Activated naive CD8-positive, alpha-beta T cell treated with anti-CD3 and anti-CD28 coated beads for 36 hours (primary cell): ENCODE measurements at places on chromosomes 6 and 20. TPM values are rescaled to one million over a fixed set of nuclear protein-coding genes. Genes with fewer than 3 reads are reported as not detected.

Gene SNAP91
- total RNA-seq: not detected

Gene SMPD2
- total RNA-seq: 7.9 TPM

Gene PTPRK
- total RNA-seq: 13.4 TPM

Gene CLPSL2
- total RNA-seq: not detected

Gene KCNK16
- total RNA-seq: not detected

Gene LZTS3
- 1.6 TPM for total RNA-seq

Gene MATN4
- total RNA-seq: 0.64 TPM

Gene TSPO2
- not detected for total RNA-seq

Gene ALDH5A1
- total RNA-seq: 20.9 TPM

Gene TREM2
- not detected for total RNA-seq

Gene EPHA7
- total RNA-seq: not detected

Gene TRERF1
- total RNA-seq: 6.5 TPM

Gene UST
- total RNA-seq: 0.82 TPM

Gene HUS1B
- total RNA-seq: 1.0 TPM

Gene BTN1A1
- 0.14 TPM for total RNA-seq

Gene PREX1
- total RNA-seq: 77.1 TPM

Gene DYNLT2
- 2.0 TPM for total RNA-seq

Gene KCNG1
- total RNA-seq: 1.2 TPM

Gene SLCO4A1
- 55.0 TPM for total RNA-seq

Gene PRDM1
- 13.4 TPM for total RNA-seq

Gene COL21A1
- not detected for total RNA-seq

Gene ADGRF4
- not detected for total RNA-seq

Gene DEF6
- total RNA-seq: 75.7 TPM

Gene ADTRP
- total RNA-seq: 31.5 TPM

Gene NCOA5
- total RNA-seq: 26.2 TPM

Gene MOG
- not detected for total RNA-seq

Gene MUCL3
- not detected for total RNA-seq

Gene CDS2
- total RNA-seq: 41.9 TPM

Gene CRIP3
- 1.4 TPM for total RNA-seq

Gene PPP1R14C
- total RNA-seq: 0.44 TPM

Gene BPIFB1
- total RNA-seq: not detected

Gene CD24
- total RNA-seq: 0.27 TPM

Gene TCP11
- not detected for total RNA-seq

Gene NOX3
- not detected for total RNA-seq

Gene IPCEF1
- 14.2 TPM for total RNA-seq

Gene TMEM170B
- 2.2 TPM for total RNA-seq

Gene ABT1
- total RNA-seq: 44.5 TPM

Gene BPIFA1
- total RNA-seq: not detected

Gene FAM209B
- not detected for total RNA-seq

Gene DPPA5
- total RNA-seq: not detected

Gene RHAG
- total RNA-seq: not detected

Gene PPP1R16B
- total RNA-seq: 65.3 TPM

Gene SAMD3
- total RNA-seq: 2.7 TPM

Gene ZNF165
- 4.3 TPM for total RNA-seq

Gene MYH7B
- total RNA-seq: 0.33 TPM

Gene TFAP2B
- not detected for total RNA-seq

Gene FAM217A
- not detected for total RNA-seq
